ENCODE measurements at places on chromosomes 5 and 9.
A peak's percentile ranks its signal among the peaks of the same experiment; 100 is the strongest.

DNA sequence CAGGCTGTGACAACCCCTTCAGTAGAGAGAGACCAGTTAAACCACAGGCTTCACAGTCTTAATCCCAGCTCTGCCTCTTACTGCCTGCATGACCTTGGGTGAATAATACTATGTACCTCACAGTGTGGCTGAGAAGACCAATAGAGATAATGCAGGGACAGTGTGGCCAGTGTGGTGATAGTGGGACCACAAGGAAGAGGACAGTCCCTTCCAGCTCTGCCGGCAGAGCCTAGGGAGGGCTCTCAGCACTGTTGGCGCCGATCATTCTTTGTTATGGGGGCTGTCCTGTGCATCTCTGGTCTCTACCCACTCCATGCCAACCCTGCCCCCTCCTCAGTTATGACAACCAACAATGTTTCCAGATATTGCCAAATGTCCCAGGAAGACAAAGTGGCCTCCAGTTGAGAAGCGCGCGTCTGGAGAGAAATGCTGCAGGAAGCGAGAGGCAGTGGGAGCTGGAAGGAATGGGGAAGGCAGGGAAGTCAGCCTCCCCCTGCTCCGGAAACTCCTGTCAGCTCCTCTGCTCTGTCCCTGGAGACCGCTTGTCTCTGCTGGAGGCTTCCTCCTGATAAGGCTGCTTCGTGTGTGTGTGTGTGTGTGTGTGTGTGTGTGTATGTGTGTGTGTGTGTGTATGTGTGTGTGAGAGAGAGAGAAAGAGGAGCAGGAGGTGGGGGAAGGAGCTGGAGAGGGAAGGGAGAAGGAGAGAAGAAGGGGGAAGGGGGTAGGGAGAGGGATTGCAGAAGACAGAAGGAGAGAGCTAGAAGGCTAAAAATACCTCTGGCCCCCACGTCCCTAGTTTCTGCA, 31.8 kb upstream of the FABP6 start:
- peak; percentile 75 for DNase-seq

DNA sequence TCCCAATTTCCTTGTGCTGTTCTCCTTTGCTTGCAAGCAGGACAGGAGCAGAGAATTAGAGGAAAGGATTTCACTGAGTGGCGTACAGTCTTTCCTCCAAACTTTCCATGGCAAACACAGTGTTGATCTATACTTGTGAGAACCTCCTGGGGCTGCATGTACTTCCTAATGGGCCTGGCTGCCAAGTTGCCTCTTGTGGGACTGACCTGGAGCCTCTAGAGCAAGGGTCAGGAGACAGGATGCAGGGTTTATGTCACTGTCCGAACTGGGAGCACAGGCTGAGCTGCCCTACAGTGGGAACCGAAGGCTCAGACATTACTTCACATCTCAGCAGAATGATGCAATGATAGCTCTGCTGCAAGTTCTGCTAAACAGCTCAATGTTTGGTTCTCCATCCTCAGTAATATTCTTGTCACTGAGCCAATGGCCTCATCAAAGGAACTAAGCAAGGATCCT, 102.3 kb downstream of the ENC1 start:
- peak; percentile 57 for DNase-seq

GRCh38 chr5:119072496-119072895, 1.6 kb downstream of the DMXL1 start:
- DNase-seq, result no peak

DNA sequence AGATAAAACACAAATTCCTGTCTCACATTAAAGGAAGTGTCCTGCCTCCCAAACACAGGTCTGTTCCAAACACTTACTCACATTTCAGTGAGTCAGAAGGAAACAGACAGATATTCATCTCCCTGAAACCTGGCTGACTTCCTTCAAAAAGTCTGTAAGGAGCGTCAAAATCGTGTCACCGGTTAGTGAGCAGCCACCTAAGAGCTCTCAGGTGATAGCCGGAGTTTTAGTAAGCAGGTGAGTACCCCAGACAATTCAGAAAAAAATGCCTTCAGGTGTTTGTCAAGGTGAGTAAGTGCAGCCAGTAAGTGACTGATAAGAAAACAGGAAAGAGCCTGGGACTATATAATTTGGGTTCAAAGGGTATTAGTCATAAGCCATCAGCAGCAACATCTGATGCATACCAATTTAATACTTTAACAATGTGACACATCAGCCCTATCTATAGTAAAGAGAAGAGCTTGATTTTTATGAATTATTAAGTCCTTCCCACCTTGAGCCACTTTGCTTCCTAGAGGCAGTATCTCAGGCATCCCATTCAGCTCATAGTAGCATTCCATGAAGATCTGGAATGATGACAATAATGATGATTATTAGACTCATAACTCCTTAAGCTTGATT, 1.3 kb upstream of the ITGA2 start:
- DNase-seq, result no peak

- no peak for DNase-seq
These were observed 5.5 kb downstream of the CD74 start for GRCh38 chr5:150407096-150407720.

DNA sequence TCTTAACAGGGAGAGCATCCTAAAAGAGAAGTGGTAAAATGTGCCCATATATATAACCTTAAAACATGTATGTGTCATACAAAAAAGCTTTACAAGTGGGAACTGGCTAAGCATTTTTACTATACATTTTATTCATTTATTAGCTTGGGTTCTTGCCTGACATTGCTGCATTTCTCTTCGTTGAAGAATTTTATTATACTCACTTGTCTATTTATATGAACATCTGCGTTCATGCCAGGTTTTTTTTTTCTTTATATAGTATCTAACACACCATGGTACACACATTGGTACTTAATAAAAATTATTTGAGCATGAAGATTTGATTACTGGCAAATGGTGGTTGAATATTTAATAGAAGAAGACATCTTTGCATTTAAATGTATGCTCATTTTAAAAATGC, 492.3 kb downstream of the SPATA31D1 start:
- DNase-seq, result no peak

DNA sequence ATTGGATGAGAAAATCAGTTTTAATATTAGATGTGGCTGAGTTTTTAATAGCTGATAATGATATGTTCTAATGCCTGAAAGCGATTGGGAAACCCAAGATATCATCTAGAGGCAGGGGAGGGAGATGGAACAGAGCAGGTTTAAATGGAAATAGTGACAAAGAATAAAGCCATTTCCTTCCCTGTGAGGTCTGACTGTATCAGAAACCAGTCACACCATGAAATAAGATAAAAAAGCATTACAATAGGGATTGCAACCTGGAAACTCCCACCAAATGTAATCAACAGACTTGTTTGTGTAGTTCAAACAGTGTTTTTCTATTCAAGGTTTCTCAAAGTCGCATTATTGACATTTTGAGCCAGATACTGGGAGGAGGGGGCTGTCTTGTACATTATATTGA, 110.1 kb upstream of the SMIM23 start:
- no peak for DNase-seq

DNA sequence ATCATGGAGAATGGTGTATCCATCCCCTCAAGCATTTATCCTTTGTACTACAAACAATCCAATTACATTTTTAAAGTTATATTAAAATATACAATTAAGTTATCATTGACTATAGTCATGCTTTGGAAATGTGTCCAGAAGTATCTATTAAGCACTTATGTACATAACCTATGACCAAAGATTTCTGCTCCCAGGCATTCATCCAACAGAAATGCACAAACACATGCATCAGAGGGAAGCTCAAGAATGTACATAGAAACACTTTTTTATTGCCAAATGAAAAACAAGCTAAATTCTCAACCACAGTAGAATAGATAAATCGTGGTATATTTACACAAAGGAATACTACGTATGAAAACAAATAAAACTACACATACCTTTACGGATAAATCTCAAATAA, 700.5 kb upstream of the ZNF608 start:
- DNase-seq, result peak; percentile 43

GRCh38 chr5:129506086-129506485, 46.0 kb downstream of the ADAMTS19 start:
- DNase-seq, result peak; percentile 13

DNA sequence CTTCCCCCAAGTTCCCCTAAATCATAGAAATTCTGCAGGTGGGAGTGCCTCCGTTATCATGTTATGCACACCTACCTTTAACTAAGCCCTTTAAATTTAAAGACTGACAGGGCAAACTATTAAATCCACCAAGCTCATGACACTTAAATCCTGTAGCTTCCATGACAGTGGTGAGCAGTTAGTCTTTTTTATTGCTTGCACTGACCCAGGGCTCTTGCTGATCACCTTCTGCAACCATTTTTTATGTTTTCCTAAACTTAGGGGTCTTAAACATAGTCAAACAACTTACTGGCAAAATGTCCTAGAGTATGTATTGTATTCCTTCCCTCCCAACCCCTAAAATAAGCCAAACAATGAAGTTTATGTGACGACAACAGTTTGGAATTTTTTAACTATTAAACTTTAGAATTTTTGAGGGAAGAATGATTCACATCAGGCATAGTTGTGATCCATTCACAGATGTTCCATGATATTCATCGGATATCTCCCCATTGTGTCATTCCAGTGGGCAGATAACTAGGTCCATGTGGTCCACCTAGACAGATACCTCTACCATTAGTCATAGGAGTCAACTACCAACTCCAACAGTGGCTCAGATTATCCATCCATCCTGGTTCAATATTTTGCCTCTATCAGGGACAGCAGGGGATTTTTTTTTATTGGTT, 283.1 kb downstream of the ADAMTS6 start:
- DNase-seq, result peak; percentile 99

GRCh38 chr9:84173961-84174360, 166.6 kb downstream of the SLC28A3 start:
- DNase-seq, result no peak

GRCh38 chr5:133222979-133223378, 171.2 kb downstream of the HSPA4 start:
- no peak for DNase-seq

DNA sequence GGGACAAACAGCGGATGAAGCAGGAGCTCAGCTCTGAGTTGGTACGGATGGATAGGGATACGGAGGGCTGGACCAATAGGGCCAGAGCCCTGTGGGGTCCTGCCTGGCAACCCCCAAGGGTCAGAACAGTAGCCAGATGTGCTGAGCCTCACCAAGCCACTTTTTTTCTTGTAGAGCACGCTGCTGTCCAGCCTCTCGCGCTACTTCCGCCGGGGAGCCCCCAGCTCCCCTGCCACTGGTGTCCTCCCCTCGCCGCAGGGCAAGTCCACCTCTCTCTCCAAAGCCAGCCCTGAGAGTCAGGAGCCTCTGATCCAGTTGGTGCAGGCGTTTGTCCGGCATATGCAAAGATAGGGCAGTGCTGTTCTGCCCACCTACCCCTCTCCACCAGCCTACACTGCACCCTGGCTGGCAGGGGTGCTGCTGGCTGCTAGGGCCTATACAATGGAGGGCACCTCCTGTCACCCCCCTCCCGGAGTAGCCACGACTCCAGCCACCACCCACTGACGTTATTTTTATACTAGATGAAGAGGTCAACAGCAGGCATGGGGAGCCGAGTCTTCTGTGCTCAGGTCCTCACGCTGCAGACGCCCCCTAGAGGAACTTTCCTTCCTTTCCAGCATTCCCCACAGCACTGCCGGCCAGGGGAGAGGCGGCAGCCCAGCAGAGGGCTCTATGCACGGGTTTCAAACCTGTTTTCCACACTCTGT, 21.6 kb downstream of the SH3GLB2 start:
- peak; percentile 24 for DNase-seq

- DNase-seq, result no peak
These were observed 215.5 kb upstream of the KCNN2 start for GRCh38 chr5:114146398-114146797.

- DNase-seq, result no peak
These were observed 33.4 kb downstream of the KIAA1958 start for GRCh38 chr9:112520069-112520468.

GRCh38 chr9:113348437-113348836, 904 bp upstream of the BSPRY start:
- no peak for DNase-seq

DNA sequence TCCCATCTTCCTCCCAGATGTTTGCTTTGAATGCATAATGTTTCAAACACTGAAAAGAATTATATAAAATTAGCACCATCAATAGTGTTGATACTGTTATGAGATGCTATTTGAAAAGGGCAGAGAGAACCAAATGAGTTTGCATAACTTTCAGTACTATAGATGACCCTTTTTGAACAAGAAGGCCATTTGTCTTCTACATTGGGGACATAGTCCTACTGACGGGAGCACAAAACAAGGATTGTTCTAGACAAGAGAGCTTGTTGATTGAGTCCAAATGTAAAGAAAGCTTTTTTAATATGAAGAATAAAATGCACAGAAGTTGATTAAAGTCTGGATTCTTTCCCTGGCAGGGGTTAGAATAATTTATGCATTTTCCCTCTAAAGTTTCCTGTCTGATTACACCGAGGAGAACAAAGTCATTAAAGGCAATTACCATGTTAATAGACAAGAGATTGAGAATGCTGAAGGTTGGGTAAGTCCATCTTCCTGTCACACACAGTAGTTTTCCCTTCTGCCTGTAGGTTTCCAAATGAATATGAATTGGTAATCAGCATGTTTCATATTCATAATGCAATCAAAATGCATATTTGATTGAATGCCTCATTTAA, 32.8 kb upstream of the ADCY2 start:
- no peak for DNase-seq

- no peak for DNase-seq
These were observed 357.7 kb downstream of the NPR3 start for GRCh38 chr5:33068786-33069185.

DNA sequence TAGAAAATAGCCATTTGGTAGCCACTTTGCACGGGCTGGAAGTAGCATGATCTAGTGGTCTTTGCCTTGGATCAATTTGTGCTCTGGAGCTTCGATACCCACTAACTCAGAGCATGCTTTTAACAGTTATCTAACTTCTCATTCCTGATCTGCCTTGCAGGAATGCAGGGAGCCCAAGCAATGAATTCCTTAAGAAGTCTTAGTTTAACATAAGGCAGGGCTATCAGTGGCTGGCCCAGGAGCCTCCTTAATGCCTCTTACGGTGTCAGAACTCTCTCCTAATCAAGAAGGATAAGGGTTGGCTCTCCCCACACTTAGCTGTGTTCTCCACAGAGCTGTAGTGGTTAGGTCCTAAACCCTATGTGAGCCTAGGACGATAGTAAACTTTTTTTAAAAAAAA, 95.8 kb upstream of the TBCA start:
- no peak for DNase-seq

- no peak for DNase-seq
These were observed 8.7 kb downstream of the PPP6C start for GRCh38 chr9:125180876-125181275.

DNA sequence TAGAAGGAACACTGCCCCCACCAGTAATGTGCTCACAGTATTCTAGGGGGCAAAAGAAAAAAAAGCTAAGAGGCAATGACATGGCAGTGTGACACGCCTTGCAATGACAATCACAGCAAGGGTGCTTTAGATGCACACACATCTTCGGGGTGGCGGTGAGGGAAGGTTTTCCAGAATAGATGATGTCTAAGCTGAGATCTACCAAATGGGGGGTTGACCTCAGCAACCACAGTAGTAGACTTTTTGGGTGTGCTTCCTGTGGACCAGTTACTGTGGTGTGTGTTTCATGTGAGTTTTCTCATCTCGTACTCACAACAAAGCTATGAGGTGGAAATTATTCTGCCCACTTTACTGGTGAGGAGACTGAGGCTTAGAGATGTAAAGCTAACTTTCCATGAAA, 10.2 kb upstream of the IL12B start:
- DNase-seq, result no peak

Data from fibroblast of skin of left quadriceps (primary cell).